ENCODE measurements at places on chromosomes 16 and 17. TPM values are rescaled to one million over a fixed set of nuclear protein-coding genes. Genes with fewer than 3 reads are reported as not detected.

Gene TEKT1
- total RNA-seq, result not detected

Gene CACNG3
- total RNA-seq, result not detected

Gene UTP4
- total RNA-seq, result 72.3 TPM

Gene RPL26
- 2,438 TPM for total RNA-seq

Gene HSD17B1
- total RNA-seq, result 0.59 TPM

Gene HBQ1
- 3.6 TPM for total RNA-seq

Gene TEX14
- 2.7 TPM for total RNA-seq

Gene SLFN12L
- not detected for total RNA-seq

Gene ETV4
- 75.9 TPM for total RNA-seq

Gene FNDC8
- total RNA-seq, result not detected

Gene GP1BA
- not detected for total RNA-seq

Gene RHBDF1
- 21.4 TPM for total RNA-seq

Gene ZFPM1
- total RNA-seq, result 1.9 TPM

Gene KRT23
- not detected for total RNA-seq

Gene C17orf100
- 0.23 TPM for total RNA-seq

Gene ZFHX3
- 3.0 TPM for total RNA-seq

All from HT1080 (cell line).